ENCODE measurements at places on chromosomes 5 and 9. TPM values are rescaled to one million over a fixed set of nuclear protein-coding genes. Genes with fewer than 3 reads are reported as not detected.

ZNF622 gene
- 8.2 TPM for polyA plus RNA-seq

PCDHB16 gene
- 0.18 TPM for polyA plus RNA-seq

PCDHA4 gene
- 0.26 TPM for polyA plus RNA-seq

DOCK2 gene
- polyA plus RNA-seq = 0.62 TPM

FGFR4 gene
- 1.9 TPM for polyA plus RNA-seq

DMRT3 gene
- not detected for polyA plus RNA-seq

EIF4E1B gene
- not detected for polyA plus RNA-seq

- no peaks in the 10 kb centered on the region for H3K36me3 ChIP-seq
- peak; percentile 47 for DNase-seq
- H3K4me1 ChIP-seq = peaks cover 20% of the 10 kb centered on the region
- H3K27ac ChIP-seq = peak overlapping the region; percentile 10
- H3K27me3 ChIP-seq = no peaks in the 10 kb centered on the region
Measured at GRCh38 chr9:108951578-108951977, 17.4 kb downstream of the ABITRAM start.

DNA sequence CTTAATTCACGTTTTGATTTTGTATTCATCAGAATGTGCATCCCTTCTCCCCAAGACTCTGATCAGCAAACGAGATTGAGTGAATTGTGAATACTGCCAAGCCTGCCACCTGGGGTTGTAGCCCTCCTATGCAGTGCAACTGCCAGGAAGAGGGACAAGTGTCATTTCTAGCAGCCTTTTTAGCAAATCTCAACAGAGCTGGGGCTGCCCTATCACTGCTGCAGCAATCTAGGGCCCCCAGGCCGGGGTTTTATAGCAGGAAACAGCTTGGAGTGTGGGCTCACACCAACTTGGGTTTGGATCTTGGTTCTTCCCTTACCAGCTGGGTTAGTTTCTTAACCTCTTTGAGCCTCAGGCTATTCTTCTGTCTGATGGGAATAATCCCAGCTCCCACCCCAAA is 4.0 kb downstream of the CSF1R start:
- no peaks in the 10 kb centered on the region for H3K36me3 ChIP-seq
- no peak overlapping the region for H3K27ac ChIP-seq

DNA sequence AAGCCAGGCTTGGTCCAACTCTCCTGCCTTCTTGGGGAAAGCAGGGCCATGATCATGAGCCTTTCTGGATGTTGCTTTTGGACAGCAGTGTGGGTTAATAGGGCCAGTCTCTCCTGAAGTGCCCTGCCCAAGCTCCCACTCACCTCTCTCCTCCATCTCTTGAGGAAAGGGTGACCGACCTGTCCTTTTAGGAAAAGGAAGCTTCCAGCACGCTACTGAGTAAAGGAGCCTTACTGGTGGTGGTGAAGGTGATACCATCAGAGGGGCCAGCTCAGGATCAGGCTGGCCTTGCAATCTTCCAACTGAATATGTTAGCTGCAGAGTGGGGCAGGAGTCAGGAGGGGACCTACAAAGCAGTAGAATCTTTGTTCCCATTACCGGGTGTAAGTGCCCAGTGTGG is 2.2 kb upstream of the RGS3 start:
- H3K27me3 ChIP-seq = no peaks in the 10 kb centered on the region
- H3K36me3 ChIP-seq = no peaks in the 10 kb centered on the region
- no peak overlapping the region for H3K4me3 ChIP-seq
- peaks cover 3% of the 10 kb centered on the region for H3K4me1 ChIP-seq
- H3K27ac ChIP-seq = no peak overlapping the region

- no peak overlapping the region for H3K27ac ChIP-seq
- H3K36me3 ChIP-seq = no peaks in the 10 kb centered on the region
- H3K4me1 ChIP-seq = peaks cover 36% of the 10 kb centered on the region
Measured at GRCh38 chr9:113950195-113951031, 74.3 kb downstream of the ZNF618 start.

DNA sequence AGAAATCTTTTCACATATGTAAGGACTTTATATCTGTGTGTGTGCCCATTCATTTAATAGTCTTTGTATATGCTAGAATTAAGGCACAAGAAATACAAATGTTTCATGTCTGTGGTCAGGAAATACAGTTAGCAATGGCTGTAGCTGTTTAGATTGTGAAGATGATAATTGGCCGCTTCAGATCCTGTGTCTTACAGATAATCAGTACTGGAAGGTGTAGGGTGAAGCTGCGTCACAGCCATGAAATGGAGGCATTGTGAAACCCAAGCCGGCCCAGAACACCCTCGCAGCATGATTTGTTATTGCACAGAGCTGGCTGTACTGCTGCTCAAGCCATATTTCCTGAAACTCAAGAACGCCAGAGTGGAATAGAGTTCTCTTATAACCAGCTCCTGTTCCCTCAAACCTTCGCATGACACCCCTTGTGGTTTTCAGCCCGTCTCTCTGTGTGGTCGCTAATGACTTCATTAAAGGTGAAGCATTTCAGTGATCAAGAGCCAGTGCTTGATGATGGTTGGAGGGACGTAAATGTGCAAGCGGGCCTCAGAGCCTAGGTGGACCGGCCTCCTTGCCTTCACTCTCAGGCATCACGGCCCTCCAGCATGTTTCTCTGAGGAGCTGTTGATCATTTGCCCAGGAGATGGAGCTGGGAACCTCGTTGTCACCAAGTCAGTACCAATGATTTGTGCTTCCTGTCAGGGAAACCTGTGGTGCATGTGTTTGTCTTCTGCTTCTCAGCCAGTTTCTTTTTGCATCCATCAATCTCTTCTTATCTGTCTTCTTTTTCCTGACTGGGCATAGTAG is 80.1 kb downstream of the F2RL2 start:
- peaks cover 6% of the 10 kb centered on the region for H3K27me3 ChIP-seq
- no peaks in the 10 kb centered on the region for H3K36me3 ChIP-seq
- H3K4me1 ChIP-seq = no peaks in the 10 kb centered on the region
- DNase-seq = no peak

DNA sequence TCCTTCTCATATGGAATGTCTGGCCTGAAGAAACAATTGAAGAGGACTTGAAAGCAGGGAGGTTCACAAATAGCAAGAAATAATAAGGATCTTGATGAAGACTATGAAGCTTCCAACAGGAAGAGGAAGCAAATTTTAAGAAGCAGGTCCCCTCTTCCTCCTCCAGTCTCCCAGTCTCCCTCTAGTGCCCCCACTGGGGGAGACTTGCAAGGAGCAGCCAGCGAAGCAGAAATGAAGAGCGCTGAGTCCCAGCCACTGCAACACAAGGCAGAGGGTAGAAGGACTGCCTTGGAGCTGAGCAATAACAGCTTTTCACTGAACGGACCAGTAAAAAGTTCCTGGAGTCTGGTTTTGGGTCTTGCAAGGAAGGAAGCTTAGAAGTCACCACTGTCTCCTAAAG is 32.6 kb upstream of the ACO1 start:
- H3K4me1 ChIP-seq = no peaks in the 10 kb centered on the region
- DNase-seq = no peak
- H3K4me3 ChIP-seq = no peak overlapping the region
- no peaks in the 10 kb centered on the region for H3K36me3 ChIP-seq
- H3K27ac ChIP-seq = no peak overlapping the region
- H3K27me3 ChIP-seq = peaks cover 3% of the 10 kb centered on the region

DNA sequence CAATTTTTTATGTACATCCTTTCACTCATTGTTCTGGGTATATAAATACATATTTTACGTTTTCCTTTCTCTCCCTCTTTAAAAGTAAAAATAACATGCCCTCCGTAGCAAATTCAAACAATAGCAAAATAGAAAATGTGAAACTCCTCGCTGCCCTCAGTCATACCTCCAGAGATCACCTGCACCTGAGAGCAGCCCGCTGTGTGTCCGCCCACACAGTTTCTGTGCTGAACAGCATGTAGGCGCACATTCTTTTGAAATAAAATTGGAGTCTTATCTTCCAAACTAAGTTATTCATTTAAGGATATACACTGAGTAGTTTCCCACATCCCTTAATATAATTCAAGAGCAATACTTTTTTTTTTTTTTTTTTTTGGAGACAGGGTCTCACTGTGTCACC is 255.7 kb downstream of the AOPEP start:
- no peaks in the 10 kb centered on the region for H3K27me3 ChIP-seq
- H3K27ac ChIP-seq = no peak overlapping the region
- no peak for DNase-seq
- H3K4me3 ChIP-seq = no peak overlapping the region
- no peaks in the 10 kb centered on the region for H3K4me1 ChIP-seq

- no peaks in the 10 kb centered on the region for H3K36me3 ChIP-seq
- no peak overlapping the region for H3K4me3 ChIP-seq
- H3K27me3 ChIP-seq = no peaks in the 10 kb centered on the region
- H3K4me1 ChIP-seq = peaks cover 34% of the 10 kb centered on the region
Measured at GRCh38 chr9:84146893-84147710, 166.5 kb downstream of the RMI1 start.

GRCh38 chr5:149969181-149969930 is 8.8 kb downstream of the SLC26A2 start:
- H3K4me1 ChIP-seq = no peaks in the 10 kb centered on the region
- H3K27ac ChIP-seq = no peak overlapping the region
- no peak overlapping the region for H3K4me3 ChIP-seq
- H3K27me3 ChIP-seq = no peaks in the 10 kb centered on the region
- no peak for DNase-seq

- no peak for DNase-seq
- peaks cover under 1% of the 10 kb centered on the region for H3K4me1 ChIP-seq
- no peaks in the 10 kb centered on the region for H3K27me3 ChIP-seq
- no peak overlapping the region for H3K27ac ChIP-seq
- no peak overlapping the region for H3K4me3 ChIP-seq
Measured at GRCh38 chr9:94145640-94146039, 61.4 kb downstream of the PTPDC1 start.
